ENCODE measurements at places on chromosomes 7 and 10. TPM values are rescaled to one million over a fixed set of nuclear protein-coding genes. Genes with fewer than 3 reads are reported as not detected.
A peak's percentile ranks its signal among the peaks of the same experiment; 100 is the strongest.

GRCh38 chr7:130099331-130099730 is 29.0 kb downstream of the KLHDC10 start:
- no peak for DNase-seq

The PRLHR gene
- not detected for total RNA-seq

The AGR2 gene
- total RNA-seq: 32.9 TPM

DNA sequence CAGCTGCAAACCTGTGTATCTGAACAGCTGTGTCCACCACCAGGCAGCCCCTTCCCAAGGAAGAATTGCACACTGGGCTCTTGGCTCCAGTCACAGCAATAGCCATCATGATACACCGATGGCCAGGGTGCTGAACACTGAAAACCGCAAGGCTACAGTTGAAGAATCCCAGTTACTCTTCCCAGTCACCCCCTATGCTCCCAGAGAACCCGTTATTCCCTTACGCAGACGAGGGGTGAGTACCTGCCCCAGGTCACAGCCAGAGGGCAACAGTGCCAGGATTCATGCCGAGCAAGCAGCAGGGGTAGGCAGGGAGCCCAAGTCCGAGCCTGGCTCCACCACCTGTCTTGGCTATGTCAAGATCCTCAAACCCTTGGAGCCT is 57.8 kb downstream of the RASGEF1A start:
- peak; percentile 4 for DNase-seq

GRCh38 chr10:73019100-73019499 is 64.5 kb upstream of the PLA2G12B start:
- no peak for DNase-seq

The CHN2 gene
- 17.1 TPM for total RNA-seq

DNA sequence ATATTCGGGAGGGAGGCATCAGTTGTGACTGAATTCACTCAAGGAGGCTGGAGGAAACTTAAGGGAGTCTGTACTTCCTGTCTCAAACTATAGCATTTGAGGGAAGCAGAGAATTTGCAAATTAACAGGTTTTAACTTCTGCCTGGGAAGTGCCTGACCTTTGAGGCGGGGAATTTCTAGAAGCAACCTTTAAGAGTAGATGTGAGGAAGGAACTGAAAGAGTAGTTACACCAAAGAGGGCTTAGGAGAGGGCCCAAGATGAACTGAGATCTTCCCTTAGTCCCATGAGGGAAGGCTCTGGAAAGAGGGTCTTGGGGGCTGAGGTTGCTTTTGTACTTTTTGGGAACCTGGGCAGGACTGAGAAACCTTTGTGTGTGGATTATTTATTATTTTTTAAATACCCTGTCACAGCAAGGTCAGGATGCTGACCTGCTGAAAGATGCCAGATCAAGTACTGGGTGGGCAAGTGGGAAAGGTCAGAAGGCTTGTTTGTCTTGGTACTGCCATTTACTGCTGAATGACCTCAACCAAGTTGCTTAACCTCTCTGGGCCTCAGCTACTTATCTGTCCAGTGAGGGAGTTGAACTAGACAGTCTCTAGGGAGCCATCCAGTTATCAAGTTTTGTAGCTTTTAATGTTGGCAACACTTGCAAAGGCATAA is 2.4 kb downstream of the GPR158 start:
- no peak for DNase-seq

The PON1 gene
- not detected for total RNA-seq

DNA sequence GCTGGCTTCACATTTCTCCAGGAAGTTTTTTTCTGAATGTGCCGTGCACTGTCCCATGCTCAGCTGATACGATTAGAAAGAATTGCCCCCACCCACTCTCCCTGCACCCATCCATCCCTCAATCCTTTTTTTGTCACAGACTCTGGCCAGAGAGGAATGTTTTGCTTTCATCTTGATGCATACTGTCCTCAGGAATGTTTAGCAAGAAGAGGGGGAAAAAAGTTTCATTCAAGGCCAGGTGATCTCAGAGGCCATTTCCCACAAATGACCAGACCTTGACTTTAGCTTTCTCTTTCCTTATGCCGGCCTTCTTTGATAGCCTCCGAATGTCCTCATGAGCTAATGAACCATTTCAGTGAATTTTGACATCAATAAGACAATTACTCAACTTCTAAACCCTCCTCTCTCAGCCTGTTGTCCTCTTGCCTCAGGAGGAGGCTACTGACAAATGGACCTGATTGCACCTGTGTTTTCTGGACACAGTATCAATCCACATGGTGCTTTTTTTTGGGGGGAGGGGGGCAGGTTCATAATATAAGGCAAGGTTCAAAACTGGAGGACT is 105.0 kb upstream of the KLF6 start:
- DNase-seq: no peak

The PRF1 gene
- 7.8 TPM for total RNA-seq

The TMEM273 gene
- total RNA-seq: 18.4 TPM

- DNase-seq: no peak
Measured at GRCh38 chr7:134009314-134010110, 117.6 kb upstream of the LRGUK start.

The ST8SIA6 gene
- not detected for total RNA-seq

The POM121 gene
- total RNA-seq: 22.9 TPM

- DNase-seq: no peak
Measured at GRCh38 chr7:131196803-131197202, 130.9 kb upstream of the MKLN1 start.

DNA sequence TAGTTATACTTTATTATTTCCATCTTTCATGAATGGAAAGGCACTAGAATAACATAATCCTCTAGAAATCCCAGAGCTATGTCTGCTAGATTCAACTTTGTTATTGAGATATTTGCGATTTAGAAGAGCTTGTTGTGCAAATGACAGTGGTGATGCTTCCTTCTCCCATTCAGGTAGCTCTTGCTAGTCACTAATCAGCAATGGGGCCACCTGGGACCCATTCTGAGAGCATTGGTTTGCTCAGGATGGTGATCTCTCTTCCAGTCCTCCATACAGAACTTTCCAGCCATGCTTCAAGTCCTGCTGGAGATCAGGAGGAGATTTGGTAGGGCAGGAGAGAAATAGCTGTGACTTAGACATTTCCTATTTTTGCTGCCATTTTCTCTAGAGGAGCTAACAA is 65.8 kb upstream of the WNT16 start:
- no peak for DNase-seq

DNA sequence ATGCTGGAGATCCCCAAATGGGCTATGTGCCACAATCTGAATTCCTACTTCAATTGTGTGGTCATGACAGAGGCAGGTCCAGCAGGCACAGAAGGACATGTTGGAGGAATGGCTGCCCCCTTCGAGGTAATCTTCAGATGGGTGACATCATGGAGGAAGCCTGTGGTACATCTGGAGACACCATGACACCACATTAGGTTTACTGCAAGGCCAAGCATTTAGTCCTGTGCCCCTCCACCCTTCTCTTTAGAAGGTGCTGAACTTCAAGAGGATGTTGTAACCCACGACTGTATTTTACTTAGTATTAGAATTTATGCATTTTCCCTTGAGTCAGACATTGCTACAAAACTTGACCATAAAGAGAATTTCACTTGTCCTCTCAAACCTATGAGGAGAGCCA is 75.1 kb upstream of the DDC start:
- no peak for DNase-seq

DNA sequence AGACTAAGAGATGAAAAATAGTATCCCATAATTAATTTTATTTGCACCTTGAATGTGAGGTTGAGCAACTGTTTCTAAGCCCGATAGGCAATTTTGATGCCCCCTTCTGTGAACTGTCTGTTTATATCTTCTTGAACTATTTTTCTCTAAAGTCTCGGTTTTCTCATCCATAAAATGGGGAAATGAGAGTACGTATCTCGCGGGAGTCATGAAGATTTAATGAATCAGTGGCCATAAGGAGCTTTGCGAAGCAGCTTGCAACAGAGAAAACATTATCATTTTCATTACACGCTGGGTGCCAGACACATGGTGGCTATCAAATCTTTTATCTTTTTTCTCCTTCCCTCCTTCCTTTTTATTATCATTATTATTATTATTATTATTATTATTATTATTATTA is 108.1 kb upstream of the CARD11 start:
- no peak for DNase-seq

DNA sequence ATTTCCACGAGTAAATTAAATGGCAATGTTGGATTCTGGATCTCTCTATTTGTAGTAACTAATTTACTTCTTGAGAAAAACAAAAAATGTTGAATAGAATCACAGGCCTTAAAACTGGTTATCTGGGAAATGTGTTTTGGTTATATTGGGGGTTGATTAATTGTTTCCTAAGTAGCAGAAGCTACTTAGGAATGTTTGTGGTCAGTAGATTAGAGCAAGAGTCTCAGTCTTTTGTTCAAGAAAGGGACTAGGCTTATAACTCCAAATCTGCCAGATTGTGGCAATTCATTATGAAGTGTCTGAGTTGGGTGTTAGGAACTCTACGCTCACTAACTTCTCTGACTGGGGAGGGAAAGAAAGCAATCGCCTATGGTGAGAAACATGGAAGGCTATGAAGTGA is 244.3 kb upstream of the PHYHIPL start:
- no peak for DNase-seq

The COL28A1 gene
- 4.1 TPM for total RNA-seq

- DNase-seq: no peak
Measured at GRCh38 chr10:71873582-71874211, 22.6 kb upstream of the PSAP start.

- no peak for DNase-seq
Measured at GRCh38 chr7:44912775-44913347, 27.5 kb upstream of the PURB start.

DNA sequence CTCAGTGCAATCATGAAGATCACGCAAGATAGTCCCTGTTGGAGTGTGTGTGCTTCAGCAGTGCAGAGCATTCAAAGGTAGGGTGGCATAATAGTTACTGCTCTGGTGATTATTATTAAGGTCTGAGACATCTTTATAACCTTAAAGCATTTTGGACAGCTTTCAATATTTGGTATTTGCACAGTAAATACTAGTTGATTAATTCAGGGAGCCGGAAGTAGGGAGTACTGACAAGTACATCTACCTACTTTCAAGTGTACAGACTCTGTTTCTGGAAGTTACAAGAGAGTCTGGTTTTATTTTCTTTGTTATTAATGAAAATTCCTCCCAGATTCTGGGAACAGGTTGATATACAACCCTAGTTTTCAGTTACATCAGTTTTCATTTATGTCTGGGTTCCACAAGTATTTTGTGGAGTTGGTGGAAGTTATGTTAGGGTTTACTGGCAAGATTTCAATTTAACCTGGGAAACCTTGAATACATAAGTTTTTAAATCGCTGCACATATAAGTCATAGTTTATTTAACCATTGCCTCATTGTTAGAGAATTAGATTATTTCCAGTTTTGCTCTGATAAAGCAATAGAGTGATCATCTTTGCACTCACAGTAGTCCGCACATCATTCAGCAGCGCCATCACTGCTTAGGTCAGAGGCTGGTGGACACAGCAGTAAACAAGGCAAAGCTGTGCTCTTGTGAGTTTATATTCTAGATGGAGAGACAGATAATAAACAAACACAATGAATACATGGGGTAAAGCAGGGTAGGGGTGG is 366.6 kb downstream of the REEP3 start:
- no peak for DNase-seq

GRCh38 chr7:110317541-110318265 is 773.2 kb upstream of the LRRN3 start:
- DNase-seq: no peak

- no peak for DNase-seq
Measured at GRCh38 chr10:113122947-113123346, 172.9 kb downstream of the TCF7L2 start.

- no peak for DNase-seq
Measured at GRCh38 chr7:81740403-81740802, 29.4 kb downstream of the HGF start.

The VPS37D gene
- total RNA-seq: not detected

DNA sequence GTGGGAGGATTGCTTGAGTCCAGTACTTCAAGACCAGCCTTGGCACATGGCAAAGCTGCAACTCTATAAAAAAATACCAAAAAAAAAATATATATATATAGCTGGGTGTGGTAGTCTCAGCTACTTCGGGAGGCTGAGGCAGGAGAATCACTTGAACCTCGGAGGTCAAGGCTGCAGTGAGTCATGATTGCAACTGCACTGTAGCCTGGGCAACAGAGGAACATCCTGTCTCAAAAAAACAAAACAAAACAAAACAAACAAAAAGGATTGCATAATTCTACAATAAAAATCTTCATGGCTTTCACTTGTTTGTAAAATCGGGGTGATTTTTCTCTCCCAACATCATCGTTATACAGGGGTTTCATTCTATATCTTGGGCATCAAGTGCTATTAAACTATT is 35.1 kb downstream of the GUSB start:
- peak; percentile 25 for DNase-seq

The ZNF727 gene
- 0.79 TPM for total RNA-seq

- no peak for DNase-seq
Measured at GRCh38 chr10:131897297-131897899, 3.4 kb upstream of the PPP2R2D start.

GRCh38 chr10:49280001-49280408 is 19.0 kb upstream of the C10orf71 start:
- no peak for DNase-seq

The NXPH1 gene
- total RNA-seq: not detected

- DNase-seq: no peak
Measured at GRCh38 chr10:88343761-88344484, 239.2 kb downstream of the RNLS start.

DNA sequence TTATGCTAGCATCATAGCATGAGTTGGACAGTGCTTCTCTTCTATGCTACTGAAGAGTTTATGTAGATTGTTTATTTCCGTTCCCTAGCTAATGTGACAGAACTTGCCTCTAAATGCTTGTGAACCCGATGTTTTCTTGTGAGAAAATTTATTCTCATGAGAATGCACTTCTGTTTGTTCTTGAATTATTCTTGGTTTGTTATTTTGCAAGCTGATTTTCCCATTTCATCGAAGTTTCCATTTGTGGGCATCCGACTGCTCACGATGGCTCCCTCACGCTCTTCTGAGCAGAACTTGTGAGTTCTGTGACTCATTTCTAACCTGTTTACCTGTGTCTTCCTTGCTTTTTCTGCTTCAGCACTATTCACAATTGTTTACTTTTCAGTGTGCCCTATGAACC is 59.9 kb downstream of the WDFY4 start:
- DNase-seq: no peak

The PRPS1L1 gene
- not detected for total RNA-seq

- DNase-seq: no peak
Measured at GRCh38 chr7:18087026-18087686, 59.5 kb upstream of the PRPS1L1 start.

GRCh38 chr10:73044378-73045285 is 52.0 kb downstream of the P4HA1 start:
- no peak for DNase-seq

GRCh38 chr10:108632144-108632543 is 1291.2 kb downstream of the XPNPEP1 start:
- no peak for DNase-seq

The PRXL2A gene
- 23.2 TPM for total RNA-seq

The SPDYE1 gene
- total RNA-seq: not detected

DNA sequence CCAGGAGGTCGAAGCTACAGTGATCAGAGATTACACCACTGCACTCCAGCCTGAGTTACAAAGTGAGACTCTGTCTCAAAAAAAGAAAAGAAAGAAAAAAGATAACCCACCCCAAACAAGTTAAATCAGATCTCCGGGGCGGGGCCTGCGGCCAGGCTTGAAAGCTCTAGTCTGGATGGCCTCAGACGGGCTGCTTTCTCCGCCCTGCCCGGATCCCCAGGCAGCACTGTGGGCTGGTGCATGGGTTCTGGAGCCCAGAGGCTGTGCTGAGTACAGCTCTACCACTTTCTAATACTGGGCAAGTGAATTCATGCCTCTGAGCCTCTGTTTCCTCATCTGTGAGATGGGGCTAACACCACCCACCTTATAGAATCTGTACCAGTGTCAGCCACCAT is 83.7 kb downstream of the ZMIZ1 start:
- DNase-seq: no peak

- DNase-seq: no peak
Measured at GRCh38 chr10:70306886-70307520, 23.2 kb upstream of the NPFFR1 start.
